Activated T-helper 1 cell treated with anti-CD3 and anti-CD28 coated beads, Interleukin-2, amount 50 U/mL, for 16 hours (primary cell): ENCODE measurements at places on chromosomes 7 and 10.

- peak; percentile 97 for DNase-seq
These were observed at the start of gene SRRT for GRCh38 chr7:100874577-100875355. SRRT (plus strand) TSS chr7:100875103; CDS start chr7:100875591, 488 bp downstream.

GRCh38 chr7:155759740-155760430 is 52.4 kb downstream of the SHH start:
- DNase-seq: no peak

DNA sequence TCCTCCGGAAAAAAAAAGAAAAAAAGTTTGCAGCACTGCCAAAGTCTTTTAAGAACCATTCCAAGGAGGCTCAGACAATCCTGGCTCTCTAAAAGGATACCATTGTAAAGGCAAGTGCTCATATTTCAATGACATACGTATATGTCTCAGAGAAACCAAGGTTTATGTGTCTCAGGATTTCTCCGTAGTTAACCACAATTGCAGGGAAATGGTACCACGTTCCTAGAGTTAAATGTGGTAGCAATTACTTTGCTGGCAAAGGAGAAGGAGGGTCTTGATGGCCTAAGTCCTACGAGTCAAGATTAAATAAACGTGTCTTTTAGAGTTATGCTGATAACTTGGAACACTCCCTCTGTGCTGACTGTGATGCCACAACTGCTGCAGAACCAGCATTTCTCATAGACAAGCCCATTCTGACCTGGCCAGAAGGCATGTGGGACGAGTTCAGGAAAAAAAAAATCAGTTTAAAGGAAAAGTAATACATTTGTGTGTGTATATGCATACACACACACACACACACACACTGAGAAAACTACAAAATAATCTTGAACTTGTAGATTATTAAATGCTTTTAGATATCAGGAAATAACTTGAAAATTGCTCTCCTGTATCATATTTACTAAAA is 245.9 kb downstream of the FGFR2 start:
- DNase-seq: no peak

- DNase-seq: no peak
These were observed 170.4 kb upstream of the C7orf33 start for GRCh38 chr7:148419856-148420832.

- no peak for DNase-seq
These were observed 116.7 kb upstream of the C7orf33 start for GRCh38 chr7:148473703-148474480.

DNA sequence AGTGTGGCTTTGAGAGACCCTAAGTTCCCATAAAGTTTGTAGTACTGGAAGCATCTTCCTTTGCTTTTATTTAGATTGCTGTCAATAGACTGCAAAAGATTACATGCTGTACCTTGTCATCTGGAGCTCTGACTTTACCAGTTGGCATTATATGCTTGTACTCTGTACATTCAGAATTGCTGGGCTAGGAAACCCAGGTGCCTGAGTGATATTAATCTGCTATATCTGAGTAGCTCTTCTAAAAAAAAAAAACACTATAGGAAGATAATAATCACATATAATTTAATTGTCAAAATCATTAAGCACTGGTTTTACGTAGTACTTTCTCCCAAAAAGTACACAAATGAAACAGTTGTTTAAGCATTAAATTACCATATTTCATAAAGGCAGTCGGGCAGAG is 12.3 kb downstream of the GATA3 start:
- no peak for DNase-seq

DNA sequence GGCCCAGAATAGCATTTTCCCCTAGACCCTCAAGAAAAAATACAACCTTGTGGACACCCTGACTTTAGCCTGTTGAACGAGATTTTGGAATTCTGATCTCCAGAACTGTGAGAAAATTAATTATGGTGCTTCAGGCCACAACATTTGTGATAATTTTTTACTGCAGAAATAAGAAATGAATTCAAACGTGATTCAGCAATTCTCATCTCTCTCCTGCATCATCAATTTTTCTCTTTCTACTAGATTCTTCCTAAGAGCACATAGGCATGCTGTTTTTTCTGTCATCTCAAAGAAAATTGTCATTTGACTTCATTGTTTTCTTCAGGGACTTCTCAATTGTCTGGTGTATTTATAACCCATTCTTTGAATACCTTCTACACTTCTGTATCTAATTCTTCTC is 8.9 kb upstream of the AKR1C2 start:
- DNase-seq: no peak

DNA sequence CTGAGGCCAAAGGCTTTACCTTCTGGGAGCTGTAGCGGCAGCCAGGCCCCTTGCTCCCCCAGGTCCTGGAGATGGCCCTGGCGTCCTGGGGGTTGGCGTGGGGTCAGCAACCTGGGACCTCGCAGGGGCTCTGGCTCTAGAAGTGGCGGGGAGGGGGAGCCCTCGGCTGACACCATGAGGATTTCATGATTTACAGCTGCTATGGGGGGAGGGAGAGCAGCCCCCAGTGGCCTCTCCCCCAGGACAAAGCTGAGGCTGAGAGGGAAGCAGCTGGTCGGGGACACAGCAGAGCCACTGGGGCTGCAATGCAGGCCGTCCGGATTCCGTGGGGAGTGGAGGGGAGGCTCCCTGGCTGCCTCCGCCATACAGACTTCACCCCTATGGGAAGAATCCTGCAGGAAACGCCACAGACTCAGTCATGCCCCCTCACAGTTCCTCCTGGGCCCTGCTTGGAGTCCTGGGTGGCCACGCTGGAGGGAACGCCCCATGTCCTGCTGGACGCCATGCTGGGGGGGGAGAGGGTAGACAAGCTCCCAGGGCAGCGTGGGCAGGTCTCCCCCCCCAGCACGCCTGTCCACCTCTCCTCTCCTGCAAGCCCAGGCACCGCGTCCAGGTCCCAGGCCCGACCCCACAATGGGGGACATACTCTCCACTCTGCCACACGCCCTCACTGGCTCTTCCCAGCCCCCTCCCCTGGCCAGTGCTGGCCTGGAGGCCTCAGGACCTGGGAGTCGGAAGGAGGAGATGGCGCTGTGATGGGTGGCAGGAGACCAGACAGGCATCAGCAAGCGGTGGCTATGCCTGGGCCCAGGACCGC is 243.6 kb downstream of the ELFN1 start:
- no peak for DNase-seq

DNA sequence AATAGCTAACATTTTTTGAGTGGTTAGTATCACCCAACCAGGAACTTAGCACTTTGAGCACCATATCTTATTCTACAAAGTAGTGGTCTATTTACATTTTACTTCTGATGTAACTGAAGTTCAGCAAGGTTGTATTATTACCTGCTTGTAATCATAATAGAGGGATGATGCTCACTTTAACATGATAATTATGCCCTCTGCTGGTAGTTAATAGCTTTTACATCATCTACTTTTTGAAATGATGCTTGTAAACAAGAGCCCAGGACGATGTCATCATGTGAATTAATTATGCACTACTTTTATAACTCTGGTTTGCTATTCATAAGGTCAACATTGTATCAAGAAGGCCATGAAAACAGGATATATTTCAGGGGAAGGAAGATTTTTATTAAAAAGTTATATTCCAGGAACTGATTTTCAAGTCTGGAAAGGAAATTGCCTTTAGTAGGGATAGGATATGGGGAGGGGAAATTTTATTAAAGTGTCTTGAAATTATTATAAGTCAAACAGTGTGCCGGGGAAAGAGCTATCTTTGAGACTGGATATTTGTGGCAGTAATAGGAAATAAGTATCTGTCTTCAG is 80.3 kb upstream of the SCIN start:
- no peak for DNase-seq

- no peak for DNase-seq
These were observed 588 bp downstream of the SAP25 start for GRCh38 chr7:100572949-100573675.

DNA sequence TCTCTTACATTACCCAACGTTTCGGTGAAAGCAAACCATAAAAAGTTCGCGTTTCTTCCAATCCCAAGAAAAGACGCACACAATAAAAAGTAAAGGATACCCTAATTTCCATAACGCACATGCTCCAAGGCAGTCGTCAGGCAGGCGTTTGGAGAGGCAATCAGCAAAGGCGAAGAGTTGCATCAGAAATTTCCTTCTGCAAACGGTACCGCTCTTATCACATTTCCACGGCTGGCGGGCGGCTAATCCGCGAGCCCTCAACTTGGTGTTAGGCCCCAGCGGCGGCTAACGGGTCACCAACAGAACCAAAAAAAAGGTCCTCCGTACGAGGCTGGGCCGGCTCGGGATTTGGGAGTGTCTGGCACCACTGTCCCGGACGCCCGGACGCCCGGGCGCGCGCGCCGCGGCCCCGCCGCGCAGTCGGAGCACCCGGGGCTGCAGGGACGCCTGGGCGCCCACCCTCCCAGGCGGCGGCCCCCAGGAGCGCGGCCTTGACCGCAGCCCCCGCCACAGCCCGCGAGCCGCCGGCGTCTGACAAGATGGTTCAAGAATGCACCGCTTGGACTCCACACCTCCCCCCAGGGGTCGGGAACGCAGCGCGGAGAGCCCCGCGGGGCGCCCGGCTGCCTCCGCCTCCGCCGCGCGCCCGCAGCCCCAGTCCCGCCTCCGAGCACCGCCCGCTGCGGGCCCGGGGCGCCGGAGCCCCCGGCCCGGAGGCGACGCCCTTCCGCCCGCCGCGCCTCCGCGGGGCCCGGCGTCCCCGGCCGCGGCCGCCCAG is 9.8 kb upstream of the GRB10 start:
- no peak for DNase-seq

GRCh38 chr7:45580053-45580872 is 6.1 kb downstream of the ADCY1 start:
- DNase-seq: no peak

GRCh38 chr7:37105762-37106161 is 342.9 kb downstream of the ELMO1 start:
- no peak for DNase-seq

- no peak for DNase-seq
These were observed 295.9 kb upstream of the NFE2L3 start for GRCh38 chr7:25855854-25856782.

GRCh38 chr7:156918635-156919034 is 25.7 kb upstream of the LMBR1 start:
- DNase-seq: no peak

- no peak for DNase-seq
These were observed 73.7 kb upstream of the ABCB5 start for GRCh38 chr7:20541608-20542349.

DNA sequence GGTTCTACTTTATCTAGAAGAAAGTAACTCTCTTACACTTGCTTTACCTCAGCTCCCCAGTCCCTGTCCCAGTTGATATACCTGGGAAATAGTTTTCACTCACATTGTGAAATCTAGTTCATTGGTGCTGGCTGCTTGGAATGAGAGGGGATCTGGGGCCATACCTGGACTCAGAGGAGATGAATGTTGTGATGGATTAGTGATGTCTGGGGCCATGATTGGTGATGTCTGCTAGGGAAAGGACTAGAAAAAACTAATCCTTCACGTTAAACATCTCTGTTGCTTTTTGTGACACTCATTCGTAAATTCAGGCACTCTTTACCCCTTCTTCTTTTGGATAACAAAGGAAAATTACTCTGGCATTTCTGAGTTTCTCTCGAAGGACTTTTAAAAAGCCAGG is 152.4 kb downstream of the RAB11FIP2 start:
- DNase-seq: no peak

- DNase-seq: no peak
These were observed 102.7 kb downstream of the CABCOCO1 start for GRCh38 chr10:61765176-61766087.

- DNase-seq: no peak
These were observed 143.0 kb upstream of the TCF7L2 start for GRCh38 chr10:112807013-112807412.

GRCh38 chr10:104276192-104276591 is 7.2 kb downstream of the GSTO2 start:
- DNase-seq: no peak

GRCh38 chr7:96297876-96298275 is 24.0 kb downstream of the SLC25A13 start:
- DNase-seq: no peak

- no peak for DNase-seq
These were observed 3.0 kb downstream of the NOD1 start for GRCh38 chr7:30475580-30475979.

DNA sequence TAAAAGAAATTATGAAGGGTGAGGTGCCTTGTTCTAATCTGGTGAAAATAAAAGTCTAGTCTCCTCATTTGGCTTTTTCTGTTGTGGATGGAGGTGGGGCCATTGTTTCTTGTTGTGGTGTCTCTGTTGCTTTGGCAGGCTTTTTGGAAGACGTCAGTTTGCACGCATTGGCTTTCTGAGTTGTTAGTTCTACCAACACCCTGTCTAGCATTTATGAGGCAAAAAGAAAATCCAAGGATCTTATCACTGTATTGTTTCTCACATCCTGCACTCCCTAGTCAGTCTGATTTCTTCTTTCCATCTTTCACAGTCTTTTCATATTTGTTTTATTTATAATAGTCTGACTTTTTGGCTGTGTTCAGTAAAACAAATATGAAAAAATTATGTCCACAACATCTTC is 898.3 kb downstream of the REEP3 start:
- no peak for DNase-seq

GRCh38 chr10:78974617-78975317 is 94.0 kb upstream of the ZMIZ1 start:
- DNase-seq: peak; percentile 37

GRCh38 chr7:44386139-44386913 is 60.9 kb upstream of the CAMK2B start:
- DNase-seq: no peak

DNA sequence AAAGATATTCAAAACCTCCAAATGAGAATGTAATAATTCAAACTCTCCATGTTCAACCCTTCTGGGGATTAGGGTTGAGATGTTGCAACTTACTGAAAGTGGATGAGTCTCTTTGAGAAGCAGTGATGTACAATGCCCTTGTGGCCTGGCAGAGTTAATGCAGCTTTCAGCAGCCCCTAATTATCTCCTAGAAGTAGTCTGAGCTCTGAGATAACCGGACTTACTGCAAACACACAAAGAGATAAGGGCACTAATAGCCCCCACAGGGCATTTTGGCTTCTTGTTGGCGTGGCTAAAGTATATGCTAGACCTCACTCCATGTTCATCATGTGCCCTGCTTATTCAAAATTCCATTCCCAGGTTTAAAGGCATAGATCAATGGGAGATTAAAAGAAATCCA is 404.7 kb downstream of the NEBL start:
- DNase-seq: no peak

- no peak for DNase-seq
These were observed 79.7 kb downstream of the FOXL3 start for GRCh38 chr7:369476-370258.

- no peak for DNase-seq
These were observed 74.3 kb upstream of the RET start for GRCh38 chr10:43002596-43002995.

- no peak for DNase-seq
These were observed 581.6 kb downstream of the TCERG1L start for GRCh38 chr10:130729876-130730275.

- DNase-seq: no peak
These were observed 646 bp downstream of the SGCE start for GRCh38 chr7:94655126-94655847.

- DNase-seq: no peak
These were observed 217.3 kb downstream of the GPR158 start for GRCh38 chr10:25392132-25392531.

DNA sequence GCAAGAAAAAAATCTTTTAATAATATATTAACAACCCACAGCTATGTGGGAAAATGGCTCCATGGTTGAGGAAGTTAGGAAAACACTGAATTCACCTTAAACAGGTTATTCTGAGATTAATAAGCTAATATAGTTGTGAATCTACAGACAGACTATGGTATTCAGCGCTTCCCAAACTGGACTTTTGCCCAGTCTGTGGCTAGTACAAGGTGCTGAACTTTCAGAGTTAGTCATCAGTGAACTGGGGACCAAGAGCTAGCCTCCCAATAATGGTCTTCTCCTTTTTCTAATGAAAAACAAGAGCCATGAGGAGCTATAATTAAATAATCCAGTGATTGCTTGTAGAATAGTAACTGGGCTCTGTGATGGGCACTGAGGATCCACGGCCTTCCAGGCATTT is 65.3 kb downstream of the FRMPD2 start:
- no peak for DNase-seq
